ENCODE measurements at places on chromosomes 4 and X.

- DNase-seq, result no peak
Observed at GRCh38 chr4:157096439-157096838, 20.5 kb downstream of the GLRB start.

- DNase-seq, result no peak
Observed at GRCh38 chr4:108396900-108397497, 223.4 kb upstream of the RPL34 start.

DNA sequence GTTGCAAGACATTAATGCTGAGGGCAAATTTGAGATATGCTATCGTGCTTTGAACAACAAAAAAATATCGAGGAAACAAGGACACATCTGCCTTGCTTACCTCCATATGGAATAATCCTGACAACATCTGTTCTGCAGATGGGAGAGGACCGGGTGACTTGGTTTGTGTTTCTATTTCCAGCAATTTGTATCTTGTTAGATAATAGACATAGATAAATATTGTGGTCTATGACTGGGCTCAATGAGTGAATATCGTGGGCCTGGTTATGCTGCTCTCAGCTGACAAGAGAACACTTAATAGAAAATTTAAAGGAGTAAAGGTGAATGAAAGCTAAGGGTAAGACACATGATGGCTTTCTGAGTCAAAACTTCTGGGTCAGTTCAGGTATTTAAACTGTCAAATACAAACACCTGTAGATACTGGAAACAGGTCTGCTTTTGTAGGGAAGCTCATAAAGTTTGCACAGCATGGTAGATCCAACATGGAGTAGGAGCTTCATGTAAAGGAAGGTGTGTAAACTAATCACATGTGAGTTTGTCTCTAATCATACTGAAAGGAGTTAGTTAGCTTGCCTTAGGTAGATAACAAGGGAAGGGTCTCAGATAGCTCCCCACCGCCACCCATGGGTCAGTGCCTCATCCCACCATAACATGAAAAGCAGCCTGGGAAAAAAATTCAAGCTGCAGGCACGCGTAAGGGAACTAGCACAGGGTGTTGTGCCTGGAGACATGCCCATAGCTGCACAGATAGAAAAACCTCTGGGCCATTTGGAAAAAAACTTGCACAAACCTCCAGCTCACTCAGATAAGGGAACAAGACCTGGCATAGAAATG lies 904.1 kb upstream of the EPHA5 start:
- no peak for DNase-seq

- no peak for DNase-seq
Observed at GRCh38 chr4:163681208-163681821, 186.8 kb downstream of the TMA16 start.

DNA sequence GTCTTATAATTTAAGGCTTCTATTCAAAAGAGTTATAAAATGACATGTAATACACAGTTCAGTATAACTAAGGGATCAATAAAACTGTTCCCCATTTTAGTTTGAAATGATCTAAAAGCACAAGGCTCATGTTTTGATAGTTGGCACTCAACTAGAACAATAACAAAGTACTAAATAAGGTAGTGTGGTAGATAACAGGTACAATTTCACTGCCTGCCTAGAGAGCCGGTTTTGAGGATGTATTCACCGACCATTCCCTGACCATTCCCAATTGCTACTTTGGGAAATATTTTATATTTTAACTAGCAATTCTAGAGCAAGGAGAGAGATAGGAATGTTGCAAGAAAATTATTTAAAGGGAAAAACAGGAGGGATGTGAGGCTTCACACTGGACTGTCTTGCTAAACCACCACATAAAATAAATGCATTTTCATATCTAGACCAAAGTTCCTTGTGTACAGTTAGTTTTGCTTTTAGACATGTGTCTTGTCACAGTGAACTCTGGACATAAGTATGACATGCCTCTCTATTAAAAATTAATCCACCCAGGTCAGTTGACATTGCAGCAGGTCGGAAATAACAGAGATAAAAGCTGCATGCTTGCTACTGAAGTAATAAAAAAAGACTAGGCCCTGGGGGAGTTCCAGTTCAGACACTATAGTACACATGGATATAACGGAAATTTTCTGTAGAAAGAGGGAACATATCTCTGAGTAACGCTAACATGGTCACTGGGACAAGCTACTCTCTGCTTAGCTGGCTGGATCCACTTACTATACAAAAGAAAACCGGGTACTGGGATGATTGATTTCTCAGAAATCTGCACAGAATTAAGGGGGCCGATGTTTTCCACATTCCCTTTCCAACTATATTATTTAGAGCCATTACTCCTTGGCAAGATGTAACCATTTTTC lies 56.3 kb upstream of the NAP1L5 start:
- DNase-seq, result no peak

DNA sequence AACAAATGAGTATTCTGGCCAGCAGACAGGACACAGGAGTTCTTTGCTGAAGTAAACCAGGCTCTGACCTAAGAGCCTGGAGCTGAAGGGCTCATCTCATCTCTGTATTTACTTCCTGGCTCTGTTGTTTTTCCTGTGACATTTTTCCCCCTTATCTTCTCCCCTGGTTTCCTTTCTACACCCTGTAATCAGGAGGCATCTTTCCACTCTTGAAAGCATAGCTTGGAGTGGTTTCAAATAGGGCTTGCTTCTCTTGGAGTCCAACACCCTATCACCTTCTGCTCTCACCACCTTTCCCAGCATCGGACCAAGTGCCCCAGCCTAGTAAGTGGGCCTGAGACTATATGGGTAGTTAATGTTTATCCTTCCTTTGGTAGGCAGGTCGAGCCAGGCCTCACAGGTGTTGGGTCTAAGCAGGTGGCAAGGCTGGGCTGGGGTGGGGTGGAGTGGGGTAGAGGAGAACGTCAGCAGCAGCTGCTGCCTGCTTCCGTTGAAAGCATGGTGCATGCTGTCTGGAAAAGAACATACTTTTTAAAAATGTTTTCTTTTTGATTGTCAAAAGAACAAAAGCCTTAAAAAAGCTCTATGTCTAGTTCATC lies 1.2 kb downstream of the DRP2 start:
- DNase-seq, result no peak

GRCh38 chr4:168641811-168642140 lies 144.9 kb downstream of the PALLD start:
- no peak for DNase-seq

DNA sequence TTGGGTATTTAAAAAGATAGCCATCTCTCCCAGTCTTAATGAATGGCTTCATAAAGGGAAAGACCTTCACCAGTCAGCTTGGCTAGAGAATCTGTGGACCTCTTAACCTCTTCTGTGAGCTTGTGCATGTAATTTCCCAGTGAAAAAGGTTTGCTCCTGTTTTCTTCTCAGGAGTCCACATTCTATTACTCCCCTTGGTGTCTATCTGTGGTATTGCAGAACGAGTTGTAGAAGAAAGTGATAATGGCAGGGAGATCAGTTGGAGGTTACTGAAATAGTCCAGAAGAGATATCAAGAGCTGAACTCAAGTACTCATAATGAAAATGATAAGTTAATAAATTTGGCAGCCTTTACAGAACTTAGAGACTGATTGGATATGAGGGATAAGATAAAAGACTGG lies 16.5 kb upstream of the VAMP7 start:
- no peak for DNase-seq

DNA sequence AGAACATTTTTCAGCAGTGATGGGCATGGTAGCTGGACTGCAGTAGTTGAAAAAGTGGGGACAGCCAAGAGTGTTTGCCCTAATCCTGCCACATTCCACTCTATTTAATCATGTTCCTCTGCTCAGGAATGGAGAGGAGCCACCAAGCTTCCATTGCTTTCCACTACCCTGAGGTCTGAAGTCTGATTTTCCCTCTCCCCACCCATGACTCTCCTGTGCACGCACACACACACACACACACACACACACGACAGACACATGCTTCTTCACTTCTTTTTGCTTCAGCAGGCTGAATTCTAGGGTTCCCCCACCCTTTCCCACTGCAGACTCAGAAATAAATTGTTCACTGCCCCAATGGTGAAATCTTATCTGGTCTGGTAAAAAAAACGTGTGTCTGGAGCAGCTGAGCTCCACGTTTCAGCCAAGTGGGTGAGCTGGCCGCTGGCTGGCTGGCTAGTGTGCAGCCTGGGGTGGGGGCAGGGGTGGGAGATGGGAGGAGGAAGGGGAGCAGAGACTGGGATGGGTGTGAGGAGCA lies 142.7 kb upstream of the NALF2 start:
- DNase-seq, result peak; percentile 43

DNA sequence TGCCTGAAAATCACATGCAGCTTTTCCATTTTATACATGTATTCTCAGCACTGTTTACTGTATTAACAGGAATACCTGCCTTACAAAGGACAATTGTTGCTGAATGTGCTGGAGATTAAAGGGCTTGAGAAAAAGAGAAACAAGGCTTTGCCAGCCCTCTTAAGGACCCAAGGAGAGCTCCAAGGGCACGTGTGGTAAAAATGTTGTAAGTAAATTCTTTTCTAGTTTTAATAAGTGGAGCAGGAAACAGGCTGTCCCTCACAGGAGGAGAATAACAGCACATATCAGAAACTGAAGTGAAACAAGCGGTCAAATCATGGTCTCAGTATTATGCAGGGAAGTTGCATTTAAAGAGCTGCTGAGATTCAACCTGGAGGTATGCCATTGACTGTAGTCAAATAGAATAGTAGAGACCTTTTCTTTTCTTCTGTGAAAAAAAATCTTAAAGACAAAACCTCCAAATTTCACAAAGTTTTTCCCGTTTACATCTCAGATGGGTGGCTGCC lies 18.5 kb downstream of the IGFBP7 start:
- no peak for DNase-seq

- no peak for DNase-seq
Observed at GRCh38 chrX:45807572-45808425, 607.1 kb upstream of the DIPK2B start.

GRCh38 chr4:53128706-53129357 lies 237.0 kb downstream of the SCFD2 start:
- DNase-seq, result peak; percentile 55

DNA sequence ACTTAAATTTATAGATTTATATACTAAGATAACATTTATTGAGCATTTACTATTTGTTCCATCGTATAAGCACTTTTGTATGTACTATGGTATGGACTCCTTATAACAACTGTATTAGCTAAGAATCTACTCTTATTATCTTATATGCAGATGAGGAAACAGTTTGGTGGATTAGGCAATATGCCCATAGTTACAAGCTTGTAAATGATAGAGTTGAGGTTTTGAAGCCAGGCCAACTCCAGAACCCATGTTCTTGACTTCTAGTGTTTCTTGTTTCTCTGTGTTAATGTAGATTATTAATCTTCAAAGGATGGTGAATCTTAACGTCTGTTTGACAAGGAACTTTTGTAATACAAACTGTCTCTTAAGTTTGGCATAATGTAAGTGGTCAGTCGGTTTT lies 71.3 kb downstream of the STIM2 start:
- DNase-seq, result no peak

DNA sequence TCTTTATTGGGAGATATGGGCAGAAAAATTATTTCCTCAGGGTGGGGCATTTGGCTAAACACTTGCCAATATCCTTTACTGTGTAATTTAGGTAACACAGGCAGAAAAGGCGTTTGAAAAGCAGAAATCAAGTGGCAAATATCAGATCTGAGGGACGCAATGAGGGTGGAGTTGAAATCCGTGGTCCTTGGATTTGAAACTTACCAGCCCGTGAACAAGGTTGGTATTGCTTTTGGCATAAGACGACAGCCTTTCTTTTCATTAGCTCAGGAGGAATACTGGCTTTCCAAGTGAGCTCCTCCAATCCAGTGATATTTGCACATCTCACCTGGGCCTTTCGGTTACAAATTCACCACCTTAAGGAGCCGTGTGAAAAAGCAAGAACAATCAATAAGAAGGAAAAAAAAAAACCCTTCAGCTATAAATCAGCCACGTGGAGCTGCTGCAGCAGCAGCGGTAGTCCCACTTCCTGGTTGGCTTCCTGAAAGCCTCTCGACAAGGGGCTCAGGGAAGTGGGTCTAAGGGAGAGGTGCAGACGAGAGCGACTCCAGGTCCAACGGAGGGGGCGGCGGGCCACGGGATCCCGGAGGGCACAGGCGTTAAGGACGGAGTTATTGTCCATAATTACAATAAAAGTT lies 734 bp upstream of the GALNT7 start:
- peak; percentile 39 for DNase-seq

GRCh38 chr4:105586638-105587328 lies 34.4 kb downstream of the ARHGEF38 start:
- no peak for DNase-seq

- no peak for DNase-seq
Observed at GRCh38 chr4:93267747-93268146, 560.8 kb upstream of the ATOH1 start.

GRCh38 chr4:88511236-88511635 lies 12.3 kb downstream of the PYURF start:
- DNase-seq, result no peak

GRCh38 chr4:20028645-20029044 lies 223.1 kb upstream of the SLIT2 start:
- DNase-seq, result no peak

DNA sequence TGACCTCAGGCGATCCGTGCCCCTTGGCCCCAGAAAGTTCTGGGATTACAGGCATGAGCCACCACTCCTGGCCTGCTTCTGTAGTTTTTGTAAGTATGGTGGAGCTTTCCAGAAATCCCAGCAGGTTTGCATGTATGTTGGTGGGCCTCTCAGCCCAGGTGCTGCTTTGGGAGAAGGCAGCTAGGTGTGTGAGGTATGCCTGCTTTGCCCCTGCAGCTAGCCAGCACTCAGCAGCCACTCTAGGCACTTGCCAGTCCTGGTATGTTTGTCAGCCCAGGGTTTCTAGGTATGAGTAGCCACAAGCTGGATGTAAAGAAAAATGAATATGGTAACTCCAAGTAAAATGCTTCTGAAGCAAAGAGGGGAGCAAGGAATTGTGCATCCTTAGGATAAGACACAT lies 8.9 kb downstream of the SNX25 start:
- no peak for DNase-seq

- no peak for DNase-seq
Observed at GRCh38 chrX:71475785-71476540, 56.9 kb upstream of the OGT start.

- no peak for DNase-seq
Observed at GRCh38 chr4:157114671-157115070, 38.7 kb downstream of the GLRB start.

GRCh38 chr4:25783126-25783525 lies 79.7 kb downstream of the SEL1L3 start:
- no peak for DNase-seq

GRCh38 chr4:142567199-142567598 lies 278.9 kb downstream of the INPP4B start:
- DNase-seq, result no peak

GRCh38 chr4:74072739-74073138 lies 26.3 kb downstream of the CXCL2 start:
- DNase-seq, result no peak

GRCh38 chr4:32462944-32463343 lies 1742.8 kb downstream of the PCDH7 start:
- no peak for DNase-seq

- no peak for DNase-seq
Observed at GRCh38 chr4:113499166-113499565, 262.4 kb downstream of the CAMK2D start.

DNA sequence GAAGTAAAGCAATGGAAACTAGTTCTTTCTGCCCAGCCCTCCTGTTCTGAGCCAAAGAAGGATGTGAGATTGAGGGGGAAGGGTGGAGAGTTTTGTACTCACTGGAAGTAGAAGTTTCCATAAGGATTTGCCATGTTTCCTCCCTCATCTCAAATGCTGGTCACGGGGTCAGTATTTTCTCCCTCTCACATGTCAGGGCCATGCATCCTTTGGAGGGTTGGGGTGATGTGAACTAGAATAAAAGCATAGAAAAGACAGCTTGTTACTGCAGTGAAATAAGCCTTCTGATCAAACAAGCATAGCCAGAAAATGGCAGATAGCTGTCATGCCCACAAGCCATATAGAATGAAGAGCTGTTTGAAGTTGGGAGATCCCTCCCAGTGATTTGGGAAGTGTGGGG lies 79.7 kb downstream of the KIT start:
- no peak for DNase-seq

Measured in Right ventricle myocardium superior (tissue), 1 donor.